NCI-H2227 treated with DMSO at 0.1 percent for 48 hours (cell line): ENCODE measurements at places on chromosomes 2 and 18.
A peak's percentile ranks its signal among the peaks of the same experiment; 100 is the strongest.

DNA sequence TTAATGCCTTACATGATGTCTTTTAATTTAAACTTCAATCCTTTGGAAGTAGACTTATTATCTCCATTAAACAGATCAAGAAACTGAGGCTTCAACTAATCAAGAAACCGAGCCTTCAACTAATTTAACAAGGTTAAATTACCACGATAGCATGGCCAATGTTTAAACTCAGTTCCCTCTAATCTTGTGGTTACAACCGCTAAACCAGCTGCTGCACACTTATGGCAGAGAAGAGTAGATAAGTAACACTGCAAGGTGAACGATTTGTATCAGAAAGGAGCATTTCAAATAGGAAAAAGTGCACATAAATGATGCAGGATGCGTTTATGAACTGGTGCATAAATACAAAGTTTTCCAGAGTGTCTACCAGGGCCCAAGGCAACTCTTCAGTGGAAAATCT is 144.6 kb upstream of the CAVIN2 start:
- DNase-seq = no peak

- peak; percentile 75 for DNase-seq
Measured at GRCh38 chr2:128380961-128381938, 62.6 kb upstream of the HS6ST1 start.

DNA sequence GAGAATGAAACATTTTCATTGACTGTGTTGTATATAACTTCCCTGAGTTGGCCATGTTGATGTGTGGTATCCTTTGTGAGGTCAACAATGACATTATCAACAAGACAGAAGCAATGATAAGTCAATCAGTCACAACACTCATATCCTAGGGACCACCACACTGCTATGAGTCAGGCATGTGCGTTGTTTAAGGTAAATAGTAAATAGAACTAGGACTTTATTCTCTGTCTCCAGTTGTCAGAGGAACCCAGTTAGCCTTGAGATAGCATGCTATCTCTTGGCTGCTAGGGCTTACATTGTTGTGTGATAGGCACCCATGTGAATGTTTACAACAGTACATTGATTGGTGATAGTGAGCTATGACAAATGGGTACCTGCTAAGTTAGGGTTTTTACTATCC is 37.3 kb downstream of the GPD2 start:
- no peak for DNase-seq

GRCh38 chr2:226839161-226839560 is 3.3 kb downstream of the RHBDD1 start:
- no peak for DNase-seq

DNA sequence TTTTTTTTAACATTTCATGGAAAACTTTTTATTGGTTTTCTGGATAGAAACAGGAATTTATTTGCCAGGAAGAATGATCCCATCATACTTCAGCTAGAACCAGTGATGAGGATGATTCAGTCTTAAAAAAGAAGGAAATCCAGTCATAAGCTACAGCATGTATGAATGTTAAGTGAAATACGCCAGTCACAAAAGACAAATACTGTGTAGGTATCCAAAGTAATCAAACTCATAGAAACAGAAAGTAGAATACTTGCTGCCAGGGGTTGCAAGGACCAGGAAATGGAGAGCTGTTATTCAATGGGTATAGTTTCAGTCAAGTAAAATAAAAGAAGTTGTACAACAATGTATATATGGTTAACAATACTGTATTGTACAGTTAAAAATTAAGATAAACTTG is 21.3 kb downstream of the PSME4 start:
- DNase-seq = no peak

DNA sequence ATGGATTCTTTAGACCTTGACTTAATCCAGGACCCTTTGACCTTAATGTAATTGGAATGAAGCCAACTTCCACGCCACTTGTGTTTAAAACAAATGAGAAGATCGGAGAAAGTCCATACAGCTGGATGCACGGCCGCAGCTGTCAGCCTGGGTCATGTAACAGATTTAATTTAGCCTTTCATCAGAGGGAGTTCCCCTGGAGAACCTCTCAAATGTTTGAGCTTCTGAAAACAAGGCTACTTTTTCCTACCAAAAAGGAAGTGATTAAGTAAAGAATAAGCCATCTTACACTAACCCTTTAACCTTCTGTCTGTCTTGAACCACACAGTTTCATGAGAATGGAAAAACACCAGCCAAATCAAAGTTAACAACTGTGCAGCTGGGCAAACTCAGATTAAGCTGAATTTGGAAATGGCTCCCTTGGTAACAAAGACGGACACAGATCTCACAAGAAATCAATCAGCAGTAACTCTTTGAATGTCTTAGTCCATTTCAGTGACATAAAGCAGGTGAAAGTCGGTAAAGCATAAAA is 103.6 kb downstream of the DOCK10 start:
- DNase-seq = no peak

DNA sequence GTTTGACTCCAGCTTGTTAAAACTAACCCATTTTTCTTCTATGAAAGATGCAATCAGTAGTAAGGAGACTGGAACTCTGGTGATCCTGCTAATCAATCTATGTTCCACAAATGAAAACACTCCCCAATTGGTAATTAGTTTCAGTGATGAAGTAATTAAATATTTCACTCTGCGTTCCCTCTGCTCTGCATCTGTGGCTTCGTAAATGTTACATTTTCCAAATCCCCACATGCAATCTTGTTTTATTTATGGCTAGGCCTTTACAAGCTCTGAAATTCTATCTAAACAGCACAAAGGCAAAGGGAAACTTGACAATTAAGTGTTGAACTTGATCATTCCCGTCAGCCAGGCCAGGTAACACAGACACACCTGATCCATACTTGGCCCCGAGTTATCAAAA is 231.4 kb upstream of the OSR1 start:
- no peak for DNase-seq

GRCh38 chr2:11572996-11573395 is 39.2 kb downstream of the GREB1 start:
- no peak for DNase-seq
